ENCODE measurements at places on chromosomes 1 and 21.

DNA sequence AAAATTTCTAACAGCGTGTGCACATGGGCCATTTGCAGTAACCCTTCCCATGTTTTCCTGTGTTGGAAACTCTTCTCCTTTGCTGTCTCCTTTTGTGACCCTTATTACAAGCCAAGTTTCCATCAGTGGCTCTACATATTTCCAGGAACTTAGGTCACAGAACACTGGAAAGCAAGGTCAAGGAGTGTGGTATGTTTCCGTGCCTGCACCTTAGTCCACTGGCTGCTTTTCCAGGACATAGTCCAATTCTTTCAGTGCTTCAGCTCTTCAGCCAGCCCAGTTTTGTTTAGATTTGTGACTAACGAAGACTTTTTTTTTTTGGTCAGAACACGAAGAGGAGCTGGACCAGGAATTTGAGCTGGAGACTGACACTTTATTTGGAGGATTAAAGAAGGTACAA, 33.8 kb downstream of the HHAT start:
- DNase-seq, result no peak

DNA sequence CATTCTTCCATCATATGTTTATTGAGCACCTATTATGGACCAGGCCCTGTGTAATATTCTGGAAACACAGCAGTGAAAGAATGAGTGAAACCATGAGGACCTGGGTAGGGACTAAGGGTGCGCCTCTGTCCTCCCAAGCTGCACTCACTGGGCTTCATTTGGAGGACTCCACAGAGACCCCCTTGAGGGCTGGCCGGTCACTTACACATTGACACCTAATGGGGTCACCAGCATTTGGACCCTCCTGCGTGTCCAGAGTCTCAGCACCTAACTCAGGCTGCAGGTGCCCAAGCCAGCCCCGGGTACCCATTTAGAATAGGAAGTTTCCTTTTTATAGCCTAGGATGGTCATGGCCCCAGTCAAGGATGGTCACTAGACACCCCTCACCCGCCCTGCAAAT, 2.8 kb upstream of the FNDC5 start:
- no peak for DNase-seq

- no peak for DNase-seq
These were observed 62.5 kb upstream of the PRDX6 start for GRCh38 chr1:173414539-173415226.

GRCh38 chr1:26317612-26318337, at the start of gene CD52:
TSS of gene CD52 (plus strand) at chr1:26317958. CDS start at chr1:26318018, 60 bp downstream.
- DNase-seq, result peak; percentile 46

GRCh38 chr1:119732465-119733168, 20.9 kb downstream of the PHGDH start:
- DNase-seq, result no peak

- DNase-seq, result no peak
These were observed 123.4 kb upstream of the FOXD3 start for GRCh38 chr1:63198871-63199394.

All from activated CD8-positive, alpha-beta memory T cell treated with anti-CD3 and anti-CD28 coated beads for 1 hour (primary cell).